SK-MEL-5 (cell line): ENCODE measurements at places on chromosomes 5 and 9. TPM values are rescaled to one million over a fixed set of nuclear protein-coding genes. Genes with fewer than 3 reads are reported as not detected.

The IGFBPL1 gene
- total RNA-seq, result 7.9 and 8.5 TPM in 2 replicates

The PCDHGC3 gene
- total RNA-seq, result 9.8 and 12.5 TPM in 2 replicates

GRCh38 chr5:57299986-57300385 is 126.1 kb downstream of the GPBP1 start:
- no peak for DNase-seq

GRCh38 chr5:178818094-178818493 is 41.7 kb upstream of the ZNF354B start:
- DNase-seq, result no peak

DNA sequence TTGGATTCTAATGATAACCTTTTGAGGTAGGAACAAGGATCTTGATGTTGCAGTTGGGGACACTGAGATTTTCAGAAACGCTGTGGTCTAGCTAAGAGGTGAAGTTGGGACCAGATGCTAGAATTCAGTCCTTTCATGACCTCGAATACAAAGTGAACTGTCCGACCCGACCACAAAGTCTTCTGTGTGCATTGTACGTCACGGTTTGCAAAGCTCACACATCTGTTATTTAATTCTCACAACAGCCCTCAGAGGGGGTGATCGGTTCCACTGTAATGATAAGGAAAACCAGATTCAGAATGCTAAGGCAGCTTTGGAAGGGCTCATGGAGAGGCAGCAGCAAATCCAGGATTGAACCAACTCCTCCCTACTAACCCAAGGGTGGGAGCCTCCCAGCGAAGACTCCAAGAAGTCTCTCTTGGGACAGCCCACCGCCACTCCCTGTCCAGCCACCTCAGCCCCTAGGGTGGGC is 16.6 kb upstream of the KIF12 start:
- DNase-seq, result no peak

- peak; percentile 47 for DNase-seq
Measured at GRCh38 chr5:66769839-66770617, 173.8 kb downstream of the MAST4 start.

The SLC34A3 gene
- not detected in 2 replicates for total RNA-seq

GRCh38 chr9:136576269-136576626 is 30.4 kb upstream of the NOTCH1 start:
- no peak for DNase-seq

GRCh38 chr9:104970271-104970987 is 42.5 kb upstream of the ABCA1 start:
- DNase-seq, result no peak

DNA sequence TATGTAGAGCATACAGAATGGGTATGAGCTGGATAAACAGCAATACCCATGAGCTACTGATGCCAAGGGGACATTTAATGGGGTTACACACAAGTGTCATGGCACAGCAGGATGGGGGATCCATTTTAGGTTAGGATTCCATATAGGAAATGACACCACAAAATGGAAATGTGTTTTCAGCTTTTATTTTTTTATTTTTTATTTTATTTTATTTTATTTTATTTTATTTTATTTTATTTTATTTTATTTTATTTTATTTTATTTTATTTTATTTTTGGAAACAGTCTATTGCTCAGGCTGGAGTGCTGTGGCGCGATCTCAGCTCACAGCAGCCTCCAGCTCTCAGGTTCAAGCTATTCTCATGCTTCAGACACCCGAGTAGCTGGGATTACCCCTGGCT is 11.6 kb downstream of the ZNF474 start:
- no peak for DNase-seq

The PCDHGA11 gene
- total RNA-seq, result 0.21 and 0.58 TPM in 2 replicates

GRCh38 chr5:160514866-160515265 is 93.2 kb downstream of the PTTG1 start:
- no peak for DNase-seq

The NMUR2 gene
- total RNA-seq, result not detected in 2 replicates

DNA sequence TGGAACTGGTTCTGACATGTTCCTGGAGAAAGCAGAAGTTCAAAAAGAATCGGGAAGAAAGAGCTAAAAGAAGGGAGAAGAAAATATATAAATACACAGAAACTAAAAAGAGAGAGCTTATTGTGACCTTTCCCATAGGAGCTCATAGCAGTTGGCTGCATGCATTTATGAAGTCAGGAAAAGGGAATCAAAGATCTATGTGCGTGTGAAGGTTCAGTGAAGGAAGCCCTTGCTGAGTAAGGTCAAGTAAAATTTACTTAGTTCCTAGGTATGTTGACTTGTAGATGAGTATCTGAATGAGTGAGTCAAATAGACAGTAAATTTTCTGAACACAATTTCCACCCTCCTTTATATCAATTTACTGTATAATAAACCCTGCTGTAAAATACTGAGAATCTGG is 632.5 kb downstream of the SLCO4C1 start:
- DNase-seq, result no peak

DNA sequence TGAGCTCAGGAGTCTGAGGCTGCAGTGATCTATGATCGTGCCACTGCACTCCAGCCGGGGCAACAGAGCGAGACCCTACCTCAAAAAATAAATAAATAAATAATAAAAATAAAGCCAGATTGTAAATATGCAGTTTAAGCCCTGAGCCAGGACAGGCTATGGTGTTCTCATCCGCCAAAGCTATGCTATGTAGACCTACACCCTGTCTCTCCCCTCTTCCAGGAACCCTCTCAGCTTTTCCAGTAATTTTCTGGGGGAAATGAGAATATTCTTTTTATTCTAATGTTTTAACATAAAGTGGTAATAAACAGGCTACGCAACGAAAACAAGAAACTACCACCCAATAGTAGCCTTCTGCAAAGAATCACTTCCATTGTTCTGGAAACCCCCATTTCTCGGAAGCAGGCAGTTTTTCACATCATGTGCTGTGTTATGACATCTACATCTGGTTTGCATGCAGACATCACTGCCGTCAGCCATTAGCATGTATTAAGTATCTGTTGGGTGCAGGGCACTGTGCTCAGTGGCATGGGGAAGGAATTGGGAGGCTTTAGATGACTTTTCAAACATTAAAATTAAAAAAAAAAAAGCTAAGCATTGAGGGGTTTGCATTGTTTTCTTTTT is 38.0 kb upstream of the F2R start:
- peak; percentile 59 for DNase-seq

The ADAMTS6 gene
- 4.3 and 4.5 TPM in 2 replicates for total RNA-seq

GRCh38 chr9:116951588-116952435 is 264.7 kb downstream of the TRIM32 start:
- DNase-seq, result no peak

GRCh38 chr5:31972558-31972957 is 201.6 kb downstream of the GOLPH3 start:
- DNase-seq, result no peak

- DNase-seq, result peak; percentile 40
Measured at GRCh38 chr9:105969636-105970035, 275.3 kb downstream of the TMEM38B start.

GRCh38 chr5:115179394-115180164 is 9.9 kb upstream of the TRIM36 start:
- DNase-seq, result no peak

DNA sequence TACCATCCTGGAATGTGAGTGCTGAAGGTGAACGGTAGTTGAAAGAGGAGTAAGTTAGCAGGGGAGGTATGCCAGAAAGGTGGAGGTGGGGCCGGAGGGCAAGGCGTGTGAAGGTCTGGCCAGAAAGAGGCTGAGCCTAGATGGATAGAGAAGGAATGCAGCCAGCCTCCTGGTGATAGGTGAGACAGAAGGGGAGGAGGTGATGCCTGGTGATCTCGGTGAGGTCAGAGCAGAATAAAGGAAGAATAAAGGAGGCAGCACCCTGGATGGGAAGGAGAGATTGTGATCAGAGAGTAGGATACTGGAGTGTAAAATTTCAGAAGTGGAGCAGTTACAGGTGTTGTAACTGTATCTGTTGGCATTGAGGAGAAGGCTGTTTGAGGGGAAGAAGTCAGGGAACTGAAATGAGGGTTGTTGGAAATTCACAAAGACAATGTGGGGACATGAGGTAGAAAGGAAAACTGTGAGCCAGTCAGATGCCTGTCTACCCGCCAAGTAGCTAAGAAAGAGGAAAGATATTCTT is 2.0 kb downstream of the GNG10 start:
- DNase-seq, result no peak

The SAPCD2 gene
- 8.1 and 8.7 TPM in 2 replicates for total RNA-seq

The OR1L4 gene
- total RNA-seq, result not detected in 2 replicates

The RAB14 gene
- total RNA-seq, result 29.8 and 33.7 TPM in 2 replicates

DNA sequence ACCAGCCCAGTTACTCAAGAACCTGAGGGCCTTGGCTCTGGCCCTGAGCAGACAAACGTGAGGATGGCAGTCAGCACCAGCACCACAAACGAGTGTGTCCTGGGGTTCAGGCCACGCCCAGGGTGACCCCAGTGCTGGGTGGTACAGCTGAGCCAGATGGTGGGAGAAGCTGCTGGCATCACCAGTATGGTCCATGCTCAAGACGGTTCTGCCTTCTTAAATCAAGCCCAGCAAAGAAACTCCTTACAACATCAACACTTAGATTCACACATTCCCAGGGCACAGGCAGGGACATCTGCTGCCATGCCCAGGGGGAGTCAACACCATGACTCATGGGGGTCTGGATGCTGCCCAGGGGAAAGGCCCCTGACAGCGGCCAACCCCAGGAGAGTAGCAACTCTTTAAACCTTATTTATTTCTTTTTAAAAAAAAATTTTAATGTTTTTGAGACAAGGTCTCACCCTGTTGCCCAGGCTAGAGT is 31.3 kb downstream of the IPPK start:
- DNase-seq, result no peak

- no peak for DNase-seq
Measured at GRCh38 chr5:98529321-98529720, 244.1 kb upstream of the RGMB start.

- DNase-seq, result peak; percentile 81
Measured at GRCh38 chr5:24642022-24642421, 2.8 kb downstream of the CDH10 start.

GRCh38 chr5:137693307-137693950 is 42.5 kb downstream of the KLHL3 start:
- no peak for DNase-seq

- DNase-seq, result no peak
Measured at GRCh38 chr5:110268283-110268682, 458.2 kb downstream of the TMEM232 start.

- no peak for DNase-seq
Measured at GRCh38 chr5:68970617-68971016, 123.2 kb upstream of the SLC30A5 start.

- no peak for DNase-seq
Measured at GRCh38 chr5:66337626-66338226, 193.6 kb downstream of the SREK1 start.

The LCN1 gene
- total RNA-seq, result not detected in 2 replicates

- peak; percentile 85 for DNase-seq
Measured at GRCh38 chr5:138352071-138352721, at the start of gene KDM3B. Gene KDM3B (plus strand): TSS chr5:138352685. CDS start chr5:138352796, 111 bp downstream.

DNA sequence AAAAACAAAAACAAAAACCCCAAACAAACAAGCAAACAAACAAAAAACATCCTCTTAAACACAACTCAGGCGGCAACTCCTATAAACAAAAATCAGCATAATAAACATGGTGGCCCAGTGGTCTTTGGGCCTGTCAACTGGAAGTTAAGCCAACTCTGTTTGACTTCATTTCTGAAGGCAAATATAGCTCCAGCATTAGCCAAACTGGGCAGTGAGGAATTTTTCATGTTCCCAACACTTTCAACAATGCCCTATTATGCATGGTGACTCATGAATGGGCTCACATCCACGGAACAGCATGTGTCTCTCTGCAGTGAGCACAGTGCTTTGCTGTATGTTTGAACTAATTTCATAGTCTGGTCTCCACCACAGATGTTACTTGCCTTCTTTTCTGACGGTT is 143.9 kb upstream of the STC2 start:
- DNase-seq, result peak; percentile 94

- peak; percentile 70 for DNase-seq
Measured at GRCh38 chr5:56140073-56140472, 93.1 kb downstream of the ANKRD55 start.

- DNase-seq, result no peak
Measured at GRCh38 chr9:86868616-86869015, 78.7 kb downstream of the GAS1 start.

GRCh38 chr5:10856071-10856470 is 95.0 kb upstream of the DAP start:
- DNase-seq, result no peak

DNA sequence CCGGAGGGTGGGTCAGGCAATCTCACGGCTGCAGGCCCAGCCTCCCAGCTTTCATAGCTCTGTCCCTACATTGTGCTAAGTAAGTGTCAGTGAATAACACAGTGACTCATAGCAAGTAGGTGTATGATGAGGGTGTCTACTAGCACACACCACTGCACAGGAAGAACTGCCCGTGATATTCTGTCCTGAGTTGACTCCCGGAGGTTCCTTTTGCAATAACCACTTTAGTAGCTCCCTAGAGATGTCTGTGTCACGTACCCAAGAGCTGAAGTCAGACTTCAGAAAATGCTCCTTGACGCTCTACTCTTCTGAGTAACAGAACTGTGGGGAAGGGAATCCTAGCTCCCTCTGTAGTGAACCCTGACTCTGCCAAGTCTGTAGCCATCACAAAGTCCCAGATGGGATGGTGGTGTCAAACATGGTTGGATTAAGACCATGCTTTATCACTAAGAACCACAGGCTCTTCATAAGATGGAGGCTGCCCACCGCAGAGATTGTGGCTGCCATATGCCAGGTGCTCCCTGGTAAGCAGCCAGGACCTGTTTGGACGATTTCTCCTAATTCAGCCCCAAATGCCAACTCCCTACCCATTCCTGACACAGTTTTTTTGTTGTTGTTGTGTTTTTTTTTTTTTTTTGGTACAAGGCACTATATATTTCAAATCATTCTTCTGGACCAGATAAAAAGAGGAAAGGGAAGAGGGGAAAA is 352.6 kb upstream of the PANK3 start:
- DNase-seq, result no peak

- no peak for DNase-seq
Measured at GRCh38 chr9:117827456-117827855, 123.3 kb downstream of the TLR4 start.

The SLC34A1 gene
- total RNA-seq, result 0.16 and 0.19 TPM in 2 replicates

DNA sequence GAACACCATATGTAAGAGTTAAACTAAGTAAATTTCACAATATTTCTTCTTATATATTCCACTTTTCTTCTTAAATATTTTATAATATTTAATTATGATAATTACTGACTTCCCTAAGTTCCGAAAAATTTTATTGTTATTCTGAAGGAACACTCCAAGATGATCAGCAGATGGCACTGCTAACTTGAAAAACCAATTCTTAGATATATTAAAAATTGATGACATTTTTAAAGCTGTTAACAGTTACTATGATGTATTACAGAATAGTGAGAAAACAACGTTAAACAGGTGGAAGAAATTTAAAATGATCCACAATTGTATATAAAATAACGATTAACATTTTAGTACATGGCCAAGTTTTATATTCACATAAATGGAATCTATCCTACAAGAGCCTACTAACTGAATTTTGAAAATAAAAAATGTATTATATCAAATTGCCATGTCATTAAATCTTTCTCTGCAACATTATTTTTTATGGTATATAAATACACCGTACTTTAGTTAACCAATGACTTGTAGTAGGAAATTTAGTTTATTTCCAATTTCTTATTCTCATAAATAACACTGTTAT is 30.1 kb upstream of the MUSK start:
- peak; percentile 44 for DNase-seq

DNA sequence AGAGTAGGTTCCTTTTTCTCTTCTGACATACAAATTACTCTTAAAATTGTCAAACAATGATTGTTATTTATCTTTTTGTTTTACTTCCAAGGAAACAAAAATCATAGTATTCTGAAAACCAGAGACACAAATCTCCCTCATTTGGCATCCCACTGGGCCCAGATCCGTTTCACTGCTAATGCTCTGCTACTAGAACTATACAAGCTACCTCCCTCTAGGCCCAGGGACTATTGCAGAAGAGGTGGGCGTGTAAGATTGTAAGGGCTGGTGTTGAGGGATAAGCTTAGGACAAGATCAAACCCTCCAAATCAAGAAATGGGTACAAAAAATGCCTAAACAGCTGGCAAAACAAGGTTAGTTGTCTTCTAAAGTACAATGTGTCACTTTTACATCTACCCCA is 928.9 kb upstream of the CDH10 start:
- no peak for DNase-seq
